KBM-7 (cell line): ENCODE measurements at places on chromosomes 12 and 14.
A peak's percentile ranks its signal among the peaks of the same experiment; 100 is the strongest.

DNA sequence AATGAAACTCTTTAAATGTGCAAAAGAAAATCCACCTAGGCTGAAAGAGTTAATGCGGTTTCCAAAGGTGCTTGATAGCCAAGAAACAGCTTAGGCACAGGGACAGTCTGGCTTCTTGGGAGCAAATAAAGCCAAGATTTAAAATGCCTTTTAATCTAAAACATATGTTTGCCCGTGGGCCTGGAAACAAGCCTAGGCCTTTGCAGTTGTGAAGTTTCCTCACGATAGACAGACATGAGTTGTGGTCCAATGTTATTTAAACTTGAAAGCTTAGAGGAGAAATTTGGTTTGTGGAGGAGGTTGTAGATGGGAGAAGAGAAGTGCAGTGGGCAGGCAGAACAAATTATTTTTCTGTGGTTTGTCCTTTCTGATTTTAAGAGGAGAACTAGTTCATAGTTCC is 29.8 kb downstream of the PROX2 start:
- no peak for DNase-seq

- DNase-seq, result no peak
Measured at GRCh38 chr14:93701562-93701961, 86.7 kb downstream of the PRIMA1 start.

DNA sequence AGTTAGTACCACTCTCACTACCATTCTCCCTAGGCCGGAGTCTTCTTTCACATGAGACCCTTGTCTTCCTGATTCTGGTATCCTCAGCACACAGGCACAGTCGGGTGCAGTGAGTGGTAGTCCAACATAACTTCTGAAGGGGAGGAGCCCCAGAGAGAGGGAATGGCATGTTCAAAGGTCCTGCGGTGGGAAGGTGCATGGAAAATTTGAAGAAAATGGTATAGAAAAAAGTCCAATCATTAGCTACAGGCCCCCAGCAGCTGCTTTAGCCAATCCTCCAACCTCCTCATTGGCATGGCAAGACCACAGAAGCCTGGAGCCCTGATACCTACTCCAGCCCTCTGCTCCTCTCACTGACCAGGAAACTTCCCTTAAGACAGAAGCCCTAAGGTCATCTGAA is 96.6 kb downstream of the ZFP36L1 start:
- no peak for DNase-seq

DNA sequence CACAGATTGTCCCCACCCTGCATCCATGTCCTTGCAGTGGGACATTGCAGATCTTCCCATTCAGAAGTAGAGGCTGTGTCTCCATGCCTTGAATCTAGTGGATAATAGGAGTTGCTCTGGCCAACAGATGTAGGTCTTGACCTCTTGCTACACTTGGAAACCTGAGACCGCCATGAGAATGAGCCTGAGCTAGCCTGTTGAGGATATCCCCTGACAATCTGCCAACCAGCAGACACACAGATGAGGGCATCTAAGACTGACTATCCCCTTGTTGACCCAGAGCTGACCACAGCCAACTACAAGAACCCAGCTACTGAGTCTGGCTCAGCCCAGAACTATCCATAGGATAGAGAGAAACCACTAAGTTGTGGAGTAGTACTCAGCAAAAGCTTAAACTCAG is 161.1 kb upstream of the NOS1 start:
- no peak for DNase-seq

- DNase-seq, result peak; percentile 25
Measured at GRCh38 chr12:49059299-49060171, 1.1 kb downstream of the KMT2D start.

DNA sequence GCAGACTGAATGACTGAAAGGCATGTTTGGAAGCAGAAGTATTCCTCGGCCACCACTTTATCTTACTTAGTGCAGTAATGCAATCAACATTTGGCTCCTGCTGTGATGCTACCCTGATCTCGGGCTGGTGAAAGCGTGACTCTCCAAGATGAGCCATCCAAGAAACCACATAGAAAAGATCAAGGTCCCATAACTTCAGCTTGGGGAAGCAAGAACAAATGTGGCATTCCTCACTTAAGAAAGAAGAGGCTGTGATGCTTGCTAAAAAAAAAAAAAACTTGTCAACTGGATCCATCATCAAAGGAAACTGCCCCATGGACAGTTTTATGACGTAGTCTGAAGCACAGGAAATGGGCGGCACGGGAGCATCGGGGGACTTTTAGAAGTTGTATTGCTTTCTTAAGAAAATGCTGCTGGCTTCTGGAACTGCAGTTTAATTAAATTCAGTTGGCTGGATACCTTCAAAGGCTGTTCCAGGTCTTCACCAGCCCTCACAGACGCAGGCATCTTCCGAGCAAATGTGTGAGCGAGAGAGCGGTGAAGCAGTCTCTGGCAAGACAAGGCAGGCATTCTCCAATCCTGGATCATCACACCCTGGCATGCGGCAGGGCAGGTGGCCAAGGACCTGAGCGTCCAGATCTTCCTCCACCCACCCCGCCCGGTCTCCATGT is 38.2 kb upstream of the MAP1LC3B2 start:
- peak; percentile 48 for DNase-seq

- DNase-seq, result peak; percentile 88
Measured at GRCh38 chr12:110079477-110080400, 31.4 kb upstream of the C12orf76 start.

DNA sequence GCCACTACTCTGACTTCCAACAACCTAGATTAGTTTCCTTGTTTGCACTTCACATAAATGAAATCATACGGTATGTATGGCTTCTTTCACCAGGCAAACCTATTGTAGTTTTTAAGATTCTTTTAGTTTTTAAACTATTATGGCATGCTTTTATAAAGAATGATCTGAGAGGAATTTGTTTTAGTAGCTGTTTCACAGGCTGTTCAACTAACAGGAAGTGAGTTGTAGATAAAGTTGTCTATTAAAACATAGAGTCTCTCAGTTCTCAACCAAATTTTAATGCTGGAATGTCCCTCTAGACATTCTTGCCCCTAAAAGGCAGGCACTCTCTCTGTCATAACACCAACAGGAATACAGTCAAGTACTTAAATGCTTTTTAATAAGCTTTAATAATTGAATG is 102.7 kb upstream of the DACT1 start:
- DNase-seq, result peak; percentile 7

- no peak for DNase-seq
Measured at GRCh38 chr12:10584415-10584814, 29.0 kb downstream of the MAGOHB start.

DNA sequence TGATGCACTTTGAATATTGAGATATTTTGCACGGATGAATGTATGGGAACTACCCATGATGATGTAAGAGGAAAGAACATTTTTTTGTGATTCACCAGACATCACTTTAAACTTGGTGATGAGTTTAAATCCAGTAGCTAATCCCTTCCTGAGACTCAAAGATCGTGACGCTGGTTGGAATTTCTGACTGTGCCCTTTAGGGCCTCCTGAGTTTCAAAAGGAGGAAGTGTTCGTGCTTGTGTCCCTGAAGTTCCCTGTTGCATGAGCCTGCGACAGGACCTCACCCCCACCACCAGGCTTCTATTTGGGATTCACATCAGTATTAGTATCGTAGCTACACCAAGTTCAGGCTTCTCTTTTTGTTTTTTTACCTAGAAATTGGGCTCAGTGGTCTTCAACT is 18.6 kb upstream of the RIN3 start:
- DNase-seq, result peak; percentile 61

DNA sequence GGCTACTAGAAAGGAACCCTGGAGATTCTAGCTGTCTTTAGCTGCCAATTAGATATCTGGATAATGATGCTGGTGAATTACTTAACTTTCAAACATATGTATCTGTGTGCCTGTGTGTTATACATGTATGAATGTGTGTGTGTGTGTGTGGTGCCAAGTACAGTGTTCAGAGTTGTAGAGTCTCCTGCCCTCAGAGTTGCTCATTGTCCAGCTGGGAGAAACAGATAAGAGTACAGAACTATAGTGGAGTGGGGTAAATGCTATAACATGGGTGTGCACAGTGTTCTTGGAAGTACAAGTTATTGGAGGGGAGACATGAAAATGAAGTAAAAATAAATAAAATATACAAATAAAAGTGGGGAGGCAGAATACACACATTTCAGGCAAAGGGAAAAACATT is 23.6 kb upstream of the ADAM20 start:
- no peak for DNase-seq

- DNase-seq, result no peak
Measured at GRCh38 chr12:12807970-12808702, 5.0 kb upstream of the DDX47 start.

GRCh38 chr14:70257526-70257925 is 68.8 kb upstream of the SLC8A3 start:
- peak; percentile 67 for DNase-seq

- DNase-seq, result no peak
Measured at GRCh38 chr12:97939156-97939555, 476.6 kb downstream of the RMST start.

- DNase-seq, result no peak
Measured at GRCh38 chr12:105888696-105889095, 250.1 kb downstream of the NUAK1 start.

- DNase-seq, result peak; percentile 63
Measured at GRCh38 chr14:53151523-53152183, 1.5 kb downstream of the DDHD1 start.

GRCh38 chr14:104741803-104742251 is 11.1 kb upstream of the SIVA1 start:
- DNase-seq, result no peak

DNA sequence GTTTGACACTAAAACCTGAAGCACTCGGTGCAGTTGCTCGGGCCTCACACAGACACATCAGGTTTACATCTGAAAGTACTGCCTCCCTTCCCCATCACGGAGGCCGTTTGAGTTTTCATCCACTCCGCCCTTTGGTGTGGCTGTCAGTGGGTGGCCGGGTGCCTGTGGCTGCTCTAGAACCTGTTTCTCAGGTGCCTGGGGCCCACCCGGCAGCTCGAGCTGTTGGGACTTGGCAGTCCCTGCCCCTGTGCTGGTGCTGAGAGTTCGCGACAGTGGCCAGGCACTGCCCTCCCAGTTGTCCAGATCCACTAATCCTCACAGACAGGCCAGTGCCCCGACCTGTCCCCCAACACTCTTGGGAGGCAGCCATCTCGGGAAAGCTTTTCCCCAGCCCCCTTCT is 22.4 kb downstream of the XRCC3 start:
- DNase-seq, result no peak

GRCh38 chr14:102000902-102001301 is 36.5 kb downstream of the DYNC1H1 start:
- no peak for DNase-seq

- no peak for DNase-seq
Measured at GRCh38 chr12:38161123-38162000, 155.2 kb upstream of the ALG10B start.

- DNase-seq, result no peak
Measured at GRCh38 chr12:20175704-20176388, 192.5 kb upstream of the PDE3A start.

DNA sequence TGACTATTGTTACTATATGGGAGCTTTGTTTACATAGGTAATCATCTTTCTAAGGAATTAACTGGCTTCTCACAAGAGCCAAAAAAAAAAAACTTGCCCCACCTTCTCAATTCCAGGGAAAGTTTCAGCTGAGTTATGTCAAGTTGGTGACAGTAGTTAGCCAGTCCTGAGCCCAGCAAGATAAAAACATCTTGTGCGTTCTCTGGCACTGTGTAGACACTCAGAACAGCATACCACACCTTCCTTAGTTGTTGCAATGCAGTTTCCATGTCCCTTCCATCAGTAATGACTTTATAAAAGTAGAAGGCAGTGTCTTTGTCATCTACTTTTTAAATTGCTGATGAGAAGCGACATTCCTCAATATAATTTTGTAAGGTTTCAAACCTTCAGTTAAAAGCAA is 50.2 kb downstream of the PTPN21 start:
- no peak for DNase-seq

DNA sequence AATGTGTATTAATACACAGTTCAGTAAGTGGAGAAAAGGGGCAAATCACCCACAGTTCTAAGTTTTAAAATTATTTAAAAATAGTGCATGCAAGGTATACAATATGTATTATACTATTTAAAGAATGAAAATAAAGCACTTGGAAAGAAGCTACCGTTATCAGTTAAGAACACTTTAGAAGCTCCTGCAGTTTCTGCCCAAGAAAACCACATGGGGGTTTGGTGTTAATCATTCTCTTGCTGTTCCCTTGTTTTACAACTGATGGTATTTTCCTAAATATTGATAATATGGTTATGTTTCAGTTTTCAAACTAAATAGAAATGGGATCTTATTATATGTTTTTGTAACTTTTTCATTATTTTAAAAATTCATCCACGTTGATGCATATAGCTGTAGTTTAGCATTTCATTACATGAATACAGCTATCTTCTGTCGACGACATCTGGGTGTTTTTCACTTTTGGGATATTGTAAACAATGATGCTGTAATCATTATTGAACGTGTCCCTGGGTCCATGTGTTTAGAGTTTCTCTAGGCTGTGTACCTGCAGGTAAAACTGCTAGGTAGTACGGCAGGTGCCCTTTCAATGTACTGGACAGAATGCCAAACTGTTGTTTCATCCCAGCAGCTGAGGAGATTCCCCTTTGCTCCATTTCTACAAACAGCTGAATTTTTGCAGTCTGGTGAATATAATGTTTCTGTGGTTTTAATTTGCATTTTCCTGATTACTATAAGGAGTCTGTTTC is 64.1 kb downstream of the APPL2 start:
- no peak for DNase-seq

DNA sequence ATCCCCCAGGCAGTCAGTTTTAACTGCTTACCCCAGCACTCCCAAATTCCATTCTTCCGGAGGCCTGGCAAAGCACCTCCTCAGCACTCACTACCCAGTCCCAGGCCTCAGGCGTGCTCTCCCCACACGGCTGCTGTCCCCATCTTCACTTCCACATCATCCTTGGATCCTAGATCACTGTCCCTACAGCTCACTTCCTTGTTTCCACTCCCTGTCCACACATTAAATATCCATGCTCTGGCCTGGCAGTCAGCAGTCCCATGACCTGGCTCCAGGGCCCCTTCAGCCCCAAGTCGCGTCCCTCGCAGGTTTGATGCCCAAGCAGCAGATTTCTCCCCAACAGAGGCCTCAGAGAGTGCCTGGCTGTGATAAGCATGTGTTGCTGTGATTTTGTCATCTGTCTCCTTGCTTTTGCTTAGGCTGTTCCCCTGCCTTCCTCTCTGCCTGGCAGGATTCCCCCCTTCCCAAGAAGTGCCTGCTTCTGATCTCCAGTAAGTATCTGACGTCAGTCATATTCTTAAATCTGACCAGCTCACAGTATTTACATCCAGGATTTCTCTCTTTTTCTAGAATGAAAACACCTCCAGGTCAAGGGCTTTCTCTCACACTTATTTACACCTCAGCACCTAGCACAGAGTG is 241.7 kb downstream of the ZFP36L1 start:
- no peak for DNase-seq
